Mammary epithelial cell (primary cell): ENCODE measurements at places on chromosomes 12 and 14.

DNA sequence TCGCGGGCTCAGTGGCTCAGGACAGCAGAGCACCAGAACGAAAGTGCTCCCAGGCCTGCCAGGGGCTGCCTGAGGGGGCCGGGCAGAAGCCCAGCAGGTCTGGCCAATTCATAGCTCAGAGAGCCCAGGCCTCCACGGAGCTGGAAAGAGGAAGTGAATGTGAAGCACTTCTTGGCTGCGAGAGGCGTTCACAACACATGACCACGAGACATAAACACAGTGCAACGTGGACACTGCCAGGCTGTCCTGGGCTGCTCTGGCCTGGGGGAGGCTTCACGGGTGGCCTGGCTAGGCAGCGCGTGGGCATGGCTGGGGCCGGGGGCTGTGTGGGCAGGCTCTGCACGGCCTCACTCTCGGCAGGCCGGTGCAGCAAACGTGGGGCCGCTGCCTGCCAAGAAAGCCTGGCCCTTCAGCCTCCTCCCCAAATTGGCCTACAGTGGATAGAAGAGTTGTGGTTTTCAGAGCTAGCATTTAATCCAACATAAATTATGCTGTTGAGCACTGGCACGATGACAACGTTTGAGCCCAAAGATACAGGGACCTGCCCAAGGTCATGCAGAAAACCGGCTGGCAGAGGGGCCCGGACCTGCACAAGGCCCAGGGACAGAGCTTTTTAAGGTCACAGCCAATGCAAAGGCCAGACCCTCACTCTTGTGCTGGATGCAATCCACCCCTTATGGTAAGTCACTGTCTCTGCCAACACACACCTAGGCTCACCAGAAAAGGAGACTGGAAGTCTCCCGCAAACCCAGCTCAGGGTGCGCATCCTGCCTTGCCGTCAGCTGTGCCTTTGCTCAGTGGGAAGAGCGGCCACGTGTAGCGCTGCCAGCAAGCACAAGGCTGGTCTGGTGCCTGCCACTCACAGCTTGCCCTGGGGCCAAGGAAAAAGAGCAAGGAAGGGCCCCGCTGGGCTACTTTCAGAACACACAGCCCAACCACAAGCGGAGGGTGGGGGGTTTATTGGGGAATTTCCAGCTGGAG, 8.6 kb downstream of the SLC25A29 start:
- no peak for DNase-seq

DNA sequence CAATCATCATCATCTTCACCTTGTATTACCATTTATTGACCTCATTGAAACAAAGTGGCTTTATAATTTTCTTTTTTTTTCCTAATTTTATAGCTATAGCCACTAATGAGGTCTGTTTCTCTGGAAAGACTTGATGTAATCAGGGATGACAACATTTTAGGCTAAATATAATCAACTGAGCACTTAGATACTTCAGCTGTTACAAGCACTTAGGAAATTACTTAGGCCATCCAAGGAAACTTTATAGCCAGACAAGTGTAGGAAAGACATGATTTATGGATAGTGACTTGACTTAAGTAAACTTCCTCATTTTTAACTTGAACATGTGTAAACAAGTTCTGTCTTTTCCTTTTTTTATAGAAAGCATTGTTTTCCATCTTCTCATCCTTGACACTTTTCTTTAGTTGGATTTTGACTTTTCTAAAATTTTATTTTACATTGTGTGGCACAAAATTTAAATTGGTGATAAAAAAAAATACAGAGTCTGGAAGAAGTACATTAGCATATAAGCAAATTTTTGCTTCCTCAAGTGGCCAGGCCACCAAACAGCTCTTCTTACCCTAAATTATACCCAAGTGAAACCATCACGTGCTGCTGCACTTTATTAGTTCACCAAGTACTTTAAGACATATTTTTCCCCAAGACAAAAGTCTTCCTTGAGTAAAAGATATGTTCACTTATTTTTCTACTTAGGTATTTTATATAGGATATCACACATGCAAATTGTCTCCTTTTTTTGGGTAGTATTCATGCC, 15.1 kb downstream of the CPNE8 start:
- DNase-seq, result no peak

- no peak for DNase-seq
These were observed 5.5 kb downstream of the PSMA6 start for GRCh38 chr14:35297706-35298105.

- DNase-seq, result peak; percentile 82
These were observed 164.3 kb downstream of the GRIP1 start for GRCh38 chr12:66514581-66514980.

DNA sequence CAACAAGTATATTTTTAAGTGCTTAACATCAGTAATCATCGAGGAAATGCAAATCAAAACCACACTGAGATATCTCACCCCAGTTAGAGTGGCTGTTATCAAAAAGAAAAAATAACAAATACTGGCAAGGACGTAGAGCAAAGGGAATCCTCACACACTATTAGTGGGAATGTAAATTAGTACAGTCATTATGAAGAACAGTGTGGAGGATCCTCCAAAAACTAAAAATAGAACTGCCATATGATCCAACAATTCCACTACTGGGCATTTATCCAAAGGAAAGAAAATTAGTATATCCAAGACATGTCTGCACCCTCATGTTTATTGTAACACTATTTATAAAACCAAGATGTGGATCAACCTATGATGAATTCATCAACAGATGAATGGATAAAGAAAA, 149.0 kb upstream of the PWP1 start:
- DNase-seq, result no peak

- no peak for DNase-seq
These were observed 42.0 kb downstream of the PPP1R36 start for GRCh38 chr14:64591809-64592208.

DNA sequence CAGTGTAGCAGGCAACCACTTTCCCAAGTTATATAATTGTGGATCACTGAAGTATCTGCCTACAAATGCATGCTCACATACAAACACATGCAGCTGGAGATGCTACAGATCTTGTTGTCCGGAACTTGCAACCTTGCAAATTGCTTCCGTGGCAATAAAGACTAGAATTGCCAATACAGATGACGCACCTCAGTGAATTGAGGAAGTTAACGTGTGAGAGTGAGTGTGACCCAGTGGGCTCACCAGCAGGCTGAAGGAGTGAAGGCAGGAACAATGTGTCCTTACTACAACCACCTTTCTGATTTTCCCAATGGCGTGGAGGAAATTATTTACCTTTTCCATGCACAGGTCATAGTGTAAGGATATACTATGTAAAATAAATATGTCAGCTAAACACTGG, 89.4 kb upstream of the GRIP1 start:
- no peak for DNase-seq

DNA sequence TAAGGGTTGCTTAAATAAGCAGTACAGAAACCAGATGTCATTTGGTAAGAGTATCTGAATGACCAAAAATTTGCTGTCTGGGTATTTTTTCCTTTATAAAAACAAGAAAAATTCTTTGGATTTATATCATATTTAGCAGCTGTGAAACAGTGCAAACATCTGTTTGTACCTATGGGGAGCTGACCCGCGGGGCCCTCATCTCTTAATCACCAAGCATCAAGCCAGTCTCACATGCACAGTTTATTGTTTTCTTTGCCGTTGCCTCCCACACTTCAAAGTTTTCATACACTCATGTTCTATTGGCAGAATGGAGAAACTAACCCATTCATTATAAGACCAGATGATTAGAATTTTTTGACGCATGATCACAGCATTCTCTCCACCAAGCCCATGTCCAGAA, 142.2 kb downstream of the BMP4 start:
- no peak for DNase-seq

DNA sequence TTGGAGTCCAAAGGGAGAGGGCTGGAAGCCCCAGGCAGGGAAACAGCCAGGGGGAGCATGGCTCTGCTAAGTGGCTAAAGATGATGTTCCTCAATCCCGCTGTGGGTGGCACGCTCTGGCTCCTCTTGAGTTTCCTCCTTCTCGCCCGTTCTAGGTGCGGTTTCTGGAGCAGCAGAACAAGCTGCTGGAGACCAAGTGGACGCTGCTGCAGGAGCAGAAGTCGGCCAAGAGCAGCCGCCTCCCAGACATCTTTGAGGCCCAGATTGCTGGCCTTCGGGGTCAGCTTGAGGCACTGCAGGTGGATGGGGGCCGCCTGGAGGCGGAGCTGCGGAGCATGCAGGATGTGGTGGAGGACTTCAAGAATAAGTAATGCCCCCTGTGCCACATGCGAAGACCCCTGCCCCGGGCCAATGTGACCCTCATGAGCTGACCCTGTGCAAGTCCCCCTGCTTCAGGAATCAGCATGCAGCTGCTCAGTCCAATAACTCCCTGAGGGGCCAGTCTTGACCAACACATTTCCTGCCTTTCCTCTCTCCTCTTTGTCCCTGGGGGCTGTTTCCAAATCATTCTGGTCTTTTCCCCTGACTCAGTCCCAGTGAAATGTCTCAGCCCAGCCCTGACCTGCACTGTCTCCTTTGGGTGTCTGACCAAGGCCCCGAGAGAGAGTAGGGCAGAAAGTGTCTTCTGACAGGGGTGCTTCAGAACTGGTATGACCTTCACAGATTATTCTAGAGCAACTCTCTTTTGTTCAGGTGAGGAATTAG, 2.1 kb downstream of the KRT7 start:
- no peak for DNase-seq

GRCh38 chr12:5447320-5447719, 15.4 kb downstream of the NTF3 start:
- DNase-seq, result no peak

DNA sequence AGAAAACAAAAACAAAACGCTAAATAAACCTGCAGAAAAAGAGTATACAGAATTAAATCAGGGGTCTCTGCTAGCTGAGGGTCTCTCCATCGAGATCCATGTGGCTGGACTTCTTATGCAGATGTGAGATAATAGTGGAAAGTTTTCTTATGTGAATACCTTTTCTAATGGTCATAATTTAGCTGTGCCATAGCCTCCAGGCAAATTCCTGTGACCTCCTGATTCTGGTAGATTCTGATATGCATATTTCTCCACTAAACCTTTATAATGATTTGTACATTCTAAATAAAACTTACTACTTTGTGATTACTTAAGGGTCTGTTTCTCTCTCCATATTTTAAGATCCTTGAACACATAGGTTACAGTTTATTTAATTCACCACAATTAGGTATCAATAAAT, 1002.6 kb downstream of the GALC start:
- DNase-seq, result peak; percentile 23

GRCh38 chr12:110205931-110206330, 75.1 kb upstream of the ATP2A2 start:
- no peak for DNase-seq

DNA sequence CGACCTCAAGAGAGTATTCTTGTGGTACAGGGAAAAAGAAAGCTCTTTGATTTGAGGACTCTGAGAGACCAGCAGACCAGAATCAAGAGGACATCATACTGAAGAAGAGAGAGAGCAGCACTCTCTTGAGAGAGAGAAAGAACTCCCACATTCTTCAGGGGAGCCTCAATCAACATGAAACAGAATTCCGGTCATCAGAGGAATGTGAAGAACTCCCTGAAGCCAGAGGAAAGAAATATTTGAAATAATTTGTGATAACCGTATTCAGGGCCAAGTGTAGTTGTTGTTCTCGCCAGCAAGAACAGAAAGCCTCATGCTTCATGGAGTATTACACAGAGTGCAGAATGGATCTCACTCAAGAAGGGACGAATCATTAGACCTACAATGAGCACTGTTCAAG, 363.8 kb upstream of the TMEM132C start:
- no peak for DNase-seq

GRCh38 chr14:60227291-60227690, 21.7 kb upstream of the PPM1A start:
- DNase-seq, result no peak

DNA sequence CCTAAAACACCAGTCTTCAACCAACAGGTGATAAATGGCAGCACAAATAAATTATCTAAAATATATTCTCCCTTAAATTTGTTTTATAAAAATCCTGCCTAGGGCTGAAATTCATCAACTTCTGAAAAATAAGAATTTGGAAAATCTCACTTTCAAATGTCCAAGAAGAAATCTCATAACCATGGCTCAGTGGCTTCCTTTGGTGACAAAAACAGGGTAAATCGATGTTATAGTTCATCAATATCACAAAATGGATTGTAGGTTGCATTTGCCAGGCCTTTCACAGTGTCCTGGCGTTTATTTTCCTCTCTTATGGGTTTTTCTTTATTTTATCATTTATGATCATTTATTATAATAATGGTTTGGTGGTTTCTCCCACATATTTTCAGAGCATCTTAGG, 103.0 kb downstream of the PTGER2 start:
- no peak for DNase-seq

DNA sequence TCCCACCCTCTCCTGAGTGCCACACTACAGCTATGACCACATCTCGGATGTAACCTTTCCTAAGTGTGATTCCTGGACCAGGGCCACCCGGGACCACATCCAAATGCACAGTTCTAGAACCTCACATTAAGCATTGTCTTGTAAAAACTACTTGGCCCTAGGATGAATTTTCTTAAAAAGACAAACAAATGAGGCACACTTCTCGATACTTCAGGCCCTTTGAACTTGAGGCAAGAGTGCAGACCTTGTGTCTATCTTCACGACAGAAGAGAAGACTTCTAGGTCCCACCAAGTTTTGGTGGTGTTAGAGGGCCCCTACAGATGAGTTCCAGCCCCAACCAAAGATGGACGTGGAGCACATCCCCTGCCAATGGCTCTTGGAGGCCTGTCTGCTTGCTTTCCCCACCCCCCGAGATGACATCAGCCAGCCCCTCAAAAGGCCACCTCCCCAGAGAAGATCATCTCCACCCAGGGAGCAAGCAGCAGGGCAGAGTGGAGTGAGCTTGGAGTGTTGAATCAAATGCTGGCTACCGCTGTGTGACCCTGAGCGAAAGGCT, 9.3 kb downstream of the ISCU start:
- DNase-seq, result no peak

GRCh38 chr12:124398578-124399227, 103.8 kb downstream of the RFLNA start:
- no peak for DNase-seq

DNA sequence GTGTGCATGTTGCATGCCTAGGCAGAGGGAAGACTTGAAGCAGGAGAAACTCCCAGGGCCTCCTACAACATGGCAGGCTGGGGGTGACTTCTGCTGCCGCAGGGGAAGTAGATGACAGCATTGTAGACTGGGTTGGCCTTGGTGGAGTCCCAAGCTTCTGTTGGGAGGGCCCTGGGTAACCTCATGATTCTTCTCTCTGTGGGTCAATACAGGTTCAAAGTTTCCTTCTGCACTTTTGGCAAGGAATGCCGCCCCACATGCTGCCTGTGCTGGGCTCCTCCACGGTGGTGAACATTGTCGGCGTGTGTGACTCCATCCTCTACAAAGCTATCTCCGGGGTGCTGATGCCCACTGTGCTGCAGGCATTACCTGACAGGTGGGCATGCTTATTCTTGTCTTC, 78.4 kb upstream of the RIC8B start:
- no peak for DNase-seq

DNA sequence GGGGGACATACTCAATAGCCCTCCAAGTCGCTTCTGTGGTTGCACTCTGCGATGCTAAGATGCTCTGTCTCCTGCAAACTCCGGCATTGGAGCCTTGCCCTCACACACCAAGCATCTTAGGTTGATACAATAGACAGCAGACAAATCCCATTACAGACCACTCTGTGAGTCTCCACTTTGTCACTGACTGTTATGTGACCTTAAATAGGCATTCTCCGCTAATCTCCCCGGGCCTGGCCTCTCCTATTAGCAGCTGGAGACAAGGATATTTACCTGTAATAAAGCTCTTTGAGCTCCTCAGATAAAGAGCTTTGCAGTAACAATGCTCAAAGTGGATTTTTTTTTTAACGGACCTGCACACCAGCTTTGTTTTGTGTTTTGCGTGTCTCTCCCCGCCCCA, 479.7 kb upstream of the TBX3 start:
- no peak for DNase-seq
